RPMI7951 (cell line): ENCODE measurements at places on chromosomes 1 and 21. TPM values are rescaled to one million over a fixed set of nuclear protein-coding genes. Genes with fewer than 3 reads are reported as not detected.
A peak's percentile ranks its signal among the peaks of the same experiment; 100 is the strongest.

GRCh38 chr1:246753670-246754535 is 29.7 kb downstream of the SCCPDH start:
- DNase-seq, result peak; percentile 60

GRCh38 chr1:151855933-151856332 is 2.4 kb upstream of the THEM5 start:
- no peak for DNase-seq

DNA sequence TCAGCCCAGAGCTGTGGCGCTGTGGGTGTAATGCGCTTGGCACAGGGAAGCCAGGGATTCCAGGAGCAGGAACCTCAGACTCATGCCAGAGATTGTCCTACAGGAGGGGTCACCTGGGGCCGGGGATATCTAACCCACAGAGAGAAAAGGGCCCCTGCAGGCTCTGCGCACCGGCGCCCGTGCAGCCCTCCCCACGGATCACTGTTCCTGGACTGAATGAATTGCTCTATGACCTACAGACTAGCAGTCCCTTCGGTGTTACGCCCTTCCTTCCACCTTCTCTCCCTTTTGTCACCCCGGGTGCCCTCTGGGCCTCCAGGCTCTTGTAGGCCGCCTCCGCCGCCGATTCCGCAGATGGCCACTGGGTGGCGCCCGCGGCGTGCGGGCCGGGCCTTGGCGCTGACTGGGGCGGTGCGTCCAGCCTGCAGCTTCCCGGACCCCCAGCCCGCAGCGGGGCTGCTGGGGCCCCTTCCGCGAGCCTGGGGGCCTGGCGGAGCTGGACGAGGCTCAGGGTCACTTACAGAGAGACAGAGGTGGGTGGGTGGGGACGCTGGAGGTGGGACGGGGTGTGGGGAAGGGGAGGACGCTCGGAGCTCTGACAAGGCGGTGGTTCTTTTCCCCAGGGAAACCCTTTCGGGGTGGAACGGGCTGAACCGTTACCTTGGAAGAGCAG is 101.3 kb downstream of the IER5 start:
- DNase-seq, result peak; percentile 29

DNA sequence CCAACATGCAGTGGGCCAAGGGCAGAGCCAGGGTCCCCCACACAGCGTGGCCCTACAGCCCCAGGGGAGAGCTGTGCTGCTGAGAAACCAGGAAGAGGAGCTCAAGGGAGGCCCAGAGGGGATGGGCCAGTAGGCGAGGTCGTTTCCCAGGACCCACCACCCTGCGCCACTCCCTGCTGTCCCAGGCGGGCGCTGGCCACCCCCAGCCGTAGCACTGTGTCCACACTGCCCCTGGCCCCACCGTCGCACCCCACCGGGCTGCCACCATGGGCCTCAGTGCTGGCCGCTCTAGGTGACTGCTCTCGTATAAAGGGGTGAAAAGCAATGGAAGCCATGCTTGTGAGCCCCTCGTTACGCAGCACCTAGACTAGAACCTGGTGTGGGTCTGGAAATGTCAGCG is 22.4 kb downstream of the NADK start:
- DNase-seq, result no peak

- peak; percentile 59 for DNase-seq
These were observed at the start of gene THEMIS2 for GRCh38 chr1:27872059-27872801. THEMIS2 (plus strand) TSS chr1:27872544; CDS start chr1:27872572, 28 bp downstream.

The CLSTN1 gene
- total RNA-seq, result 48.3 and 53.6 TPM in 2 replicates

The BARHL2 gene
- total RNA-seq, result not detected in 2 replicates

The C1orf141 gene
- total RNA-seq, result not detected in 2 replicates

The AQP10 gene
- total RNA-seq, result not detected in 2 replicates

GRCh38 chr1:91797164-91797563 is 88.8 kb downstream of the TGFBR3 start:
- no peak for DNase-seq

DNA sequence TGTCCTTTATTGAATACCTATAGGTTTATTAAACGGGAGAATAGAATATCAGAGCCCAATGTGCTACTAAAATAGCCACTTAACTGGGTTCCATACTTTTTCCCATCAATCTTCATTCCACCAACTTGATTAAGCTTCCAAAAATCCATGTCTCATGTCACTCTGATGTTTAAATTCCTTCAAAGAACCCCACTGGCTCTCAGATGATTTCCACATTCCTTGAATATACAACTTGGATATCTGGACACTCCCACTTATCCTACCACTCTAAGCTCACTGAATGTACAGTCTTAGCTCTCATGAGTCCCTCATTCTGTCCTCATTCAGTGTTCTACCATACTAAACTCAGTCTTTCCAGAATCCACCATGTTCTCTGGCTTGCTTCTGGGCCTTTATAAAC is 21.1 kb downstream of the COL11A1 start:
- DNase-seq, result no peak

GRCh38 chr1:190344454-190344853 is 133.2 kb downstream of the BRINP3 start:
- DNase-seq, result no peak

GRCh38 chr1:67144696-67145095 is 9.9 kb upstream of the C1orf141 start:
- peak; percentile 7 for DNase-seq

- no peak for DNase-seq
These were observed 42.4 kb downstream of the RIMS3 start for GRCh38 chr1:40622936-40623629.

DNA sequence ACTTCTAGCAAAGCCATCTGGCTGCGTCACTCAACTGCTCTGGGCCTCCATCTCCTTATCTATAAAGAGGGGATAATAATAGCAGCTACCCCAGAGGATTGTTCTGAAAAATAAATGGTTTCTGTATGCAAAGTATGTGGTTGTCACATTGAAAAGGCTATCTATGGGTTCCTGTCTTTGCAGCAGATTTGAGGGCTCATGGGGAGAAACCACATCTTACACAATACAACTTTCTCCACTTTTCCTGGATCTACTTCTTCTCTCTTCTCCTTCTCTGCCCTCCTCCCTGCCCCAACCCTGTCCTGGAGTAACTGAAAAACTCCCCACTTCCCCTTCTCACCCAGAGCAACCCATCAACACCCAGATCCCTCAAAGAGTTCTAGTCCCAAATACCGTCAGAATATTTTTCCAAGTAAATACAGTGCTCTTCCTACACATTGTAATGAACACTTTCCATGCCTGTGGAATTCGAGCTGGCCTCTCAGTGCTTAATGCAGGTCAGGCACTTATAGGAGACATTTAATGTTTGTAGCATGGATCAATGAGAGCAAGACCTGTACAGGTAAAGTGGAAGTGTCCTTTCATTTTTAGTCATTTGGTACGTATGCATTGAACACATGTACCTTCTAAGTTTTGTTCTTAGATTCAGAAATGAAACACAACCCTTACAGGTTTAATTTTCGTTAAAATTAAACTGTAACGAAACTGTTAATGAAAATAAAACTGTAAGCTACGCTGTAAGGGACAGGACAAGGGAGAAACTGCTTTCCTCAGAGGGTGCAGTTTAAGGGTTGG is 131.9 kb downstream of the AK5 start:
- DNase-seq, result no peak

DNA sequence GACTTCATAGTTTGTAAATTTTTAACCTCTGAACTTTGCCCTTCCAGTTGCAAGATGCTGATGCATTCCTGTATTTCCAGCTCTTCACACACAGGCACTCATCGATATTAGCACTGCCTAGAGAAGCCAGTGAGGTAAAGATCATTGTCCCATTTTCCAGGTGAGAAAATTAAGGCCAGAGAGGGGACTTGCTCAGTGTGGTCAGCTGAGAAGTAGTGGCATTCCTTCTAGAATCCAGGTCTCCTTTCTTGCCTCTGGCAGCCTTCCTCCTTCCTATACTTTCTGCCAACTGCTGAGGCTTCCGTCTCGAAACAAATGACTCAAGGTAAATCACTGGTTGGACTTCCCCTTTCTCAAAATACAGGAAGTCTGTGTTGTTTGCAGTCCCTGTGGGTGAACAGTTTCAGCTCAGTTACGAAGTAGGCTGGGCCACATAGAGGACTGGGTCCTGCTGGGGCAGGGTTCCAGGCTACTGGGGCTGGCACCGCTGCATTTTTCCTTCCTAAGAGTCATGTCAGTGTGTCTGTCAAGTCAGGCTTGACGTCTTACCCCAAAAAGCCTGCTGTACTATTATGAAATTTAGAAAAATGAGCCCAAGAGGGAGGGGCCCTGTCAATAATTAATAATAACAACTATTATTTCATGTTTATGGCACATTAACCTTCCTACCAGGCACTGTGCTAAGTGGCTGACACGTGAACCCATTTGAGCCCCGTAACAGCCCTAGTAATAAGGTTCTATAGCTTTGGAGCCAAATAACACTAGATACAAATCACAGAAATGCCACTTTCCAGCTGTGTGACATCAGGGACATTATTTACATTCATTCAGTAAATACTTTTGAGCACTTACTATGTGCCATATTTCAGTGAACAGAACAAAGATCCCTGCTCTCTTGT is 16.6 kb upstream of the RNF19B start:
- peak; percentile 87 for DNase-seq
